ENCODE measurements at places on chromosomes 6 and 20. TPM values are rescaled to one million over a fixed set of nuclear protein-coding genes. Genes with fewer than 3 reads are reported as not detected.

CAPN11 gene
- total RNA-seq, result not detected

CMTR1 gene
- total RNA-seq, result 45.4 TPM

DNA sequence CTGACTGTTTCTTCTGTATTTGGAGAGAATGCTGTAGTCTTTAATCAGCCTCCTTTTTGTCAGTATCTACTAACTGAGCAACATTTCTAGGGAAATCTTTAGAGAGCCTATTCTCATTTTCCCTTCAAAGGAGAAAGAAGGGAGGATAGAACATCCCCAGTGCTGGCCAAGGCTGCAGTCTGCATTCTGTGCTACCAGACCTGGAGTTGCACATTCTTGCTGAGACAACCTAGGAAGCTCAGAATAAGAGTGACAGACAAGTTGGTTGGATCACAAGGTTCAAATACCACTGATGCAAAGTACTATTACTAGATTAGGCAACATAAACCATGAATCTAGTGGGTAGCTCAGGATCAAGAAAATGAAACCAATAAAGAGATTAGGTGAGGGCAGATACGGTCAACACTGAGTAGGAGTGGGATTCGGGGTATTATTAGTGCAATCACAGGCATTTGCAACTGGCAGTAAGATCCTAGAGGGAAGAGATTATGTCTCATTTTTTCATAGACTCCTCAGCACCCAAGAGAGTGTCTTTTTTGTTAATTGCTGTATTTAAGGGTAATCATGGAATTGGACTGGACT, 213.5 kb upstream of the FAM83B start:
- H3K27ac ChIP-seq, result no peak overlapping the region
- H3K4me1 ChIP-seq, result no peaks in the 10 kb centered on the region
- no peaks in the 10 kb centered on the region for H3K36me3 ChIP-seq
- H3K27me3 ChIP-seq, result no peaks in the 10 kb centered on the region

- peak; percentile 46 for DNase-seq
- H3K27me3 ChIP-seq, result no peaks in the 10 kb centered on the region
- H3K4me3 ChIP-seq, result no peak overlapping the region
- no peaks in the 10 kb centered on the region for H3K4me1 ChIP-seq
- H3K36me3 ChIP-seq, result no peaks in the 10 kb centered on the region
These were observed 260.3 kb upstream of the MOCS1 start for GRCh38 chr6:40194447-40195170.

DNA sequence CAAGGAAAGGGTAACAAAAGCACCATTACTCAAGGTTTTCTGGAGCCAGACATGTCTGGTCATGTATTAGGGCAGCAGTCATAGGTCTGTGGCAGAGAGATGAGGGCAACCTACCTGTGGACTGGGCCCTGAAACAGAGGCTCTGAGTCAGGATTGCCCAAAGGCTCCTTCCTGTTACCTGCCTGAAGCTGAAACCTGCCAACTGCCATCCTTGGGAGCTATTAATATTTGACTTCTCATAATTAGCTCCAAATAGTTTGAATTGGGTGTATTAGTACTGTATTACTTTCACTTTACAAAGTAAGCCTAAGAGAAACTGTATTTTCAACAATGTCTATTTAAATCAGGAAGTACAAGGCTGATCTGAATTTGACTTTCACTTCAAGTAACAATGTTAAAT, 72.0 kb upstream of the TBX18 start:
- DNase-seq, result no peak
- no peak overlapping the region for H3K27ac ChIP-seq
- H3K36me3 ChIP-seq, result no peaks in the 10 kb centered on the region
- no peaks in the 10 kb centered on the region for H3K4me1 ChIP-seq

- H3K27ac ChIP-seq, result peak overlapping the region; percentile 15
- peaks cover 46% of the 10 kb centered on the region for H3K4me1 ChIP-seq
- no peak overlapping the region for H3K4me3 ChIP-seq
These were observed 27.8 kb upstream of the SCUBE3 start for GRCh38 chr6:35185971-35186370.

DNA sequence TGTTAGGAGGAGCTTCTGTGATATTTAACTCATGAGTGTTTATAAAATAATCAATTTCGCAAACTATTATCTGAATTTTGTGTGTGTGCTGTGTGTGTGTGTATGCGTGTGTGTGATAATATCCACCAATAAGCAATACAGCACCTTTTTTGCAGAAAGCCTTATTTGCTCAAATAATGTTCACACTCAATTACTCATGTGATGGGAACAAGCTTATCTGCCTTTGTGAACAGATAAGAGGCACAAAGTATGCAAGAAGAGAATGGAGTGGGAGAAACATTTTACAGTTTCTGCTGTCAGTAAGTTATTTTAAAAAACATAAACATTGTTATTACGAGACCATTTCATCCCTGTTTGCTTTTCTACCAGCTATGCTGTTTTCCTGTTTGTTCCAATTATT, 36.7 kb upstream of the PTPRK start:
- H3K27me3 ChIP-seq, result no peaks in the 10 kb centered on the region
- no peak overlapping the region for H3K27ac ChIP-seq
- H3K36me3 ChIP-seq, result no peaks in the 10 kb centered on the region
- DNase-seq, result no peak

DNA sequence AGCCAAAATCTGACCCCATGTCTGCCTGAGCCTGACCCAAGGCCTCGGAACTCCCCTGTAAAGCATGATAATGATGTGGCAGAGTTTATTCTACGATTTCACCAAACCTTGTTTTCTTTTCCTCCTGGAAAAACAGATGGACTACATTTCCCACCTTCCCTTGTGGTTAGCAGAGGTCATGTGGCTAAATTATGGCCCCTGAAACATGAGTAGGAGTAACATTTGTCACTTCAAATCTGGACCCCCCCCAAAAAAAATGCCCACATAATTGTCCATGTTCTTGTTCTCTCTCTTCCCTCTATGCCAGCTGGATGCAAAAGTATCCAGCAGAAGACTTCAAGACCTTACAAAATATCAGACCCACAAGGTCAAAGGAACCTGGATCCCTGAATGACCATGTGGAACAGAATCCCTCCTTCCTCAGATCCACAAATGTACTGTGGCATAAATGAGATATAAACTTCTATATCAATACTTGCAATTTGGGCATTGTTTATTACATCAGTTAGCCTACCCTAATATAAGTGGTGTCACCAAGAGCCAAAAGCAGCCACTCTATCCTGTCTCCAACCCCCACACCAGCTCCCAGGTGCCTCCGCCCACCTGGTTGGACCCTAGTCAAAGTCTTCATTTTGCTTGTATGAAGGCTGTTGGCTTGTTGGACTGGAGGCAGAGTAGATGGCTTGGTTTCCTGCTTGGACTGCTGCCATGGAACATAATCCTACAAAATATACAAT, 1.4 kb downstream of the C20orf96 start:
- no peak overlapping the region for H3K4me3 ChIP-seq
- H3K27ac ChIP-seq, result no peak overlapping the region
- no peaks in the 10 kb centered on the region for H3K27me3 ChIP-seq
- no peak for DNase-seq
- peaks cover 3% of the 10 kb centered on the region for H3K36me3 ChIP-seq
- H3K4me1 ChIP-seq, result peaks cover 9% of the 10 kb centered on the region

DNA sequence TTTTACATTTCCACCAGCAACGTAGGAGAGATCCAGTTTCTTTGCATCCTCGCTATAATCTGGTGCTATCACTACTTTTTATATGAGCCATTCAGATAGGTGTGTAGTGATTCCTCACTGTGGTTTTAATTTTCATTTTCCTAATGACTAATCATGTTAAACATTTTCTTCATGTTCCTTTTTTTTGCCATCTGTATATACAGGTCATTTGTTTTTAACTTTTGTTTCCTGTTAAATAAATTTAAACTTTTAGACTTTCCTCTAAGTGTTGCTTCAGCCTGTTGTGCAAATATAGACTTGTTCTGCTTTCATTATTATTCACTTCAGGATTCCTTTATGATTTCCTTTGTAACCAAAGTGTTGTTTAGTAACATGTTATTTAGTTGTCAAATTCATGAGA, 697.4 kb downstream of the PTPRT start:
- no peak for DNase-seq
- no peaks in the 10 kb centered on the region for H3K4me1 ChIP-seq
- no peaks in the 10 kb centered on the region for H3K36me3 ChIP-seq
- no peak overlapping the region for H3K4me3 ChIP-seq

DNA sequence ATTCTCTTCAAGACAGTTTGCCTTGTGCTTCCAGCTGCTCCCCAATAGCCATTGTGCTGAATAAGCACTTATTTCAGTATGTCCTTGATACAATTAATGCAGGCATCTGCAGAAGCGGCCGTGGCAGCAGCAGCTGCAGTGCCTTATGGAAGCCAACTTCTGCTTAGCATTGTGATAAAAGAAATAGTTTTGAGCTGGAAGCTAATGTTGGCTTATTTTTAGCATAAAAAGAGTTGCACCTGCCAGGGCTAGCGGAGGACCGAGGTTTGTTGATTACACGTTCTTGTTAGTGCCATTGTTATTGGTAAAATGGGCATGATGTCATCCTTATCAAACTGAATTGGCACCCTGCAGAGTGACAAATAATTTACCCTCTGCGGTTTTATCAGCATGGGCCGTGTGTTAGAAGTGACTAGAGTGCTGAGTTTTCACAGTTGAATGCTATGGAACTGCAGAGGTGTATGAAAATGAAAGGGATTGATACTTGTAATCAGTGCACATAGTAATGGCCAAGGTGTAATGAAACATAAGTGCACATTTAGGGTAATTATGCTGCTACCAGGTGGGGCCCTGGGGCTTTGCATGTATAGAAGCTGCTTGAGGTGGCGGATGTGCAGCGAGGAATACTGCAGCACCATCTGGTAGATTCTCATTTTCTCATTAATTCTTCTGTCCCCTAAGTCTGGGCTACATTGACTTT, 334.3 kb downstream of the CDKAL1 start:
- peaks cover 12% of the 10 kb centered on the region for H3K4me1 ChIP-seq
- no peak overlapping the region for H3K27ac ChIP-seq
- no peaks in the 10 kb centered on the region for H3K27me3 ChIP-seq
- no peaks in the 10 kb centered on the region for H3K36me3 ChIP-seq
- H3K4me3 ChIP-seq, result no peak overlapping the region
- no peak for DNase-seq

DNA sequence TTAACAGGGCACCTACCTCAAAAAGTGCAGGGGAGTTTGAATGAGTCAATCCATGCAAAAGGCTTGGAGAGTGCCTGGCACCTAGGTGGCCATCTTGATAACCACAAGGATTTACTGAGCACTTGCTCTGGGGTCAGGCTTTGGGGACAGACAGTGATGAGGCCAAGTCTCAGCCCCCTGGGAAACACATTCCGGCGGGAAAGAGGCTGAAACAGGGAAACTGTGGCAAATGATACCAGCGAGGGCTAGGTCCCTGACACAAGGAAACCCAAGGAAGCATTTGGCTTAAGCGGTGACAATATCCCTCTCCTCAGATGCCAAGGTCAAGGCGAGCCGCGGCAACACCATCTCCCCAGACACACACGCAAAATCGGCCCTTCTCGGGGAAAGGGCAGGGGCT, 527 bp upstream of the DOK5 start:
- peak overlapping the region; percentile 89 for H3K4me3 ChIP-seq
- H3K27ac ChIP-seq, result no peak overlapping the region
- no peaks in the 10 kb centered on the region for H3K36me3 ChIP-seq
- peaks cover 21% of the 10 kb centered on the region for H3K4me1 ChIP-seq
- peaks cover 30% of the 10 kb centered on the region for H3K27me3 ChIP-seq

GCLC gene
- 36.2 TPM for total RNA-seq

SIRPB2 gene
- not detected for total RNA-seq

GRCh38 chr20:40008177-40008576, 680.9 kb downstream of the MAFB start:
- no peaks in the 10 kb centered on the region for H3K36me3 ChIP-seq
- H3K27ac ChIP-seq, result no peak overlapping the region
- H3K4me3 ChIP-seq, result no peak overlapping the region

GRCh38 chr6:31546339-31546957, at the start of gene ATP6V1G2:
Gene ATP6V1G2, minus strand, starts transcription at chr6:31546608. Its CDS starts 49 bp downstream, at chr6:31546559.
- H3K4me1 ChIP-seq, result peaks cover 47% of the 10 kb centered on the region
- H3K27me3 ChIP-seq, result no peaks in the 10 kb centered on the region
- peaks cover 13% of the 10 kb centered on the region for H3K36me3 ChIP-seq
- peak within 1 kb of the TSS; percentile 86 for H3K27ac ChIP-seq
- peak within 1 kb of the TSS; percentile 86 for H3K4me3 ChIP-seq

BTN1A1 gene
- not detected for total RNA-seq

DNA sequence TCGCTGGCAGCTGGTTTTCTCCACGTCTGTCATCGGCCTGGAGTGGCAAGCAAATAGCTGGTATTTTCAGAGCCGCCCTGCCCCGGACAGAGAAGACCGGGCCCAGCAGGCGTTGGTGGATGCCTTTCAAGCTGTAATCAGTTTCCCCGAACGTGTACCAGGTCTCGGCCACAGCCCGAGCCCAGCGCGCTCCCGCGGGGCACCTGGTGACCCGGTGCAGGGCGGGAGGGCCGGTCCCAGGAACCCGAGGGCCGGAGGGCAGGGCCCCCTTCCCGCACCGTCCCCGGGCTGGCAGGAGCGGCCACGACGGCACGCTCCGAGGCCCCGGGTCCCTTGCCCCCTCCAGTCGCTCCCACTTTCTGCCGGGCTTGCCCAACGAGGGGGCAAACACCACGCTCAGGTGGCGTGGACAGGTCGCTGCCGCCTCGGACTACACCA, 348 bp upstream of the PYGB start:
- DNase-seq, result no peak
- peaks cover 57% of the 10 kb centered on the region for H3K4me1 ChIP-seq
- H3K36me3 ChIP-seq, result peaks cover 19% of the 10 kb centered on the region
- peak overlapping the region; percentile 91 for H3K27ac ChIP-seq
- peak overlapping the region; percentile 88 for H3K4me3 ChIP-seq
- no peaks in the 10 kb centered on the region for H3K27me3 ChIP-seq

DNA sequence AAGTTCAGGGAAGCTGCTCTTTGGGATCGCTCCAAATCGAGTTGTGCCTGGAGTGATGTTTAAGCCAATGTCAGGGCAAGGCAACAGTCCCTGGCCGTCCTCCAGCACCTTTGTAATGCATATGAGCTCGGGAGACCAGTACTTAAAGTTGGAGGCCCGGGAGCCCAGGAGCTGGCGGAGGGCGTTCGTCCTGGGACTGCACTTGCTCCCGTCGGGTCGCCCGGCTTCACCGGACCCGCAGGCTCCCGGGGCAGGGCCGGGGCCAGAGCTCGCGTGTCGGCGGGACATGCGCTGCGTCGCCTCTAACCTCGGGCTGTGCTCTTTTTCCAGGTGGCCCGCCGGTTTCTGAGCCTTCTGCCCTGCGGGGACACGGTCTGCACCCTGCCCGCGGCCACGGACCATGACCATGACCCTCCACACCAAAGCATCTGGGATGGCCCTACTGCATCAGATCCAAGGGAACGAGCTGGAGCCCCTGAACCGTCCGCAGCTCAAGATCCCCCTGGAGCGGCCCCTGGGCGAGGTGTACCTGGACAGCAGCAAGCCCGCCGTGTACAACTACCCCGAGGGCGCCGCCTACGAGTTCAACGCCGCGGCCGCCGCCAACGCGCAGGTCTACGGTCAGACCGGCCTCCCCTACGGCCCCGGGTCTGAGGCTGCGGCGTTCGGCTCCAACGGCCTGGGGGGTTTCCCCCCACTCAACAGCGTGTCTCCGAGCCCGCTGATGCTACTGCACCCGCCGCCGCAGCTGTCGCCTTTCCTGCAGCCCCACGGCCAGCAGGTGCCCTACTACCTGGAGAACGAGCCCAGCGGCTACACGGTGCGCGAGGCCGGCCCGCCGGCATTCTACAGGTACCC, at the start of gene ESR1:
ESR1 (plus strand) TSS at position 170 of the 858 bp plus-strand sequence; CDS start at position 401, 231 bp downstream.
- H3K27ac ChIP-seq, result no peak within 1 kb of the TSS
- H3K4me3 ChIP-seq, result peak within 1 kb of the TSS; percentile 70
- peaks cover 77% of the 10 kb centered on the region for H3K27me3 ChIP-seq
- H3K4me1 ChIP-seq, result peaks cover 13% of the 10 kb centered on the region
- H3K36me3 ChIP-seq, result peaks cover 2% of the 10 kb centered on the region
- no peak for DNase-seq

GRCh38 chr6:148758492-148758891, 11.7 kb downstream of the UST start:
- H3K36me3 ChIP-seq, result no peaks in the 10 kb centered on the region
- H3K4me1 ChIP-seq, result peaks cover 35% of the 10 kb centered on the region
- H3K27me3 ChIP-seq, result no peaks in the 10 kb centered on the region
- H3K27ac ChIP-seq, result no peak overlapping the region
- H3K4me3 ChIP-seq, result no peak overlapping the region

PNLDC1 gene
- total RNA-seq, result not detected

RWDD1 gene
- total RNA-seq, result 37.2 TPM
